ENCODE measurements at places on chromosomes 4 and X. TPM values are rescaled to one million over a fixed set of nuclear protein-coding genes. Genes with fewer than 3 reads are reported as not detected.
A peak's percentile ranks its signal among the peaks of the same experiment; 100 is the strongest.

GRCh38 chrX:15820106-15821073 is 30.1 kb downstream of the ZRSR2 start:
- H3K36me3 ChIP-seq, result peaks cover 6% of the 10 kb centered on the region
- no peak overlapping the region for H3K4me3 ChIP-seq
- peaks cover 19% of the 10 kb centered on the region for H3K4me1 ChIP-seq
- H3K27ac ChIP-seq, result peak overlapping the region; percentile 66

GRCh38 chr4:57195622-57196021 is 85.4 kb upstream of the IGFBP7 start:
- H3K4me3 ChIP-seq, result no peak overlapping the region
- DNase-seq, result no peak
- no peaks in the 10 kb centered on the region for H3K36me3 ChIP-seq

DNA sequence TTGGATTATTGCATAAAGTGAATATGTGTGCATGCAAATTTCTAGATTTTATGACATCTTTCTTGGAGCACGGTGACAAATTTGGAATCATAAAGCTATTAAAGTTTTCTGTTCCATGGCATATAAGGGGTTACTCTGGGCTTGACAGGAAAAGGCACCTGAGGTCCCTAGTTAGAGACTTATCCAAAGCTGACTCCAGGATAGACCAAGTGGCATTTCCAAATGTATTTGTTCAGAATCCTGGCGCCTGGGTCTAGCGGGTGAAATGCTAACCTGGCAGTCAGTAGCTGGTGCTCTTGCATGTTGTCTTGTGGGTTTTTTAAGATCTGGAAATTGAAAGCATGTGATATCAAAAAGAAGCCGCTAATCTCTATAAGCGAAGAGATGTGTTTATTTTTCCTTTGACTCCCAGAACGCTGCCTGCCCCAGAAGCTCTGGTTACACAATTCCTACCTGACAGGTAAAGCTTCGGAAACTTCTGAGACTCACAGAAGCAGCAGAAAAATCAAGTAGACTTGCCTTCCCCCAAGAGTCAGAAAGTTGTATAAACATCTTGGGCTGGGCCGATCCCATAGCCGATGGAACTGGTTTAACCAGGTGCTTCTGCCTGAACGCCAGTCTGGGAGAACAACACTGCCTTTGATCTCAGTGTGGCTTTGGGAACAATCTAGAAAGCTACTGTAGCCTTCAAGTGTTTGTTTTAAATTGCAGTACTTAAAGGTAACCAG is 12.9 kb upstream of the ZCCHC4 start:
- no peaks in the 10 kb centered on the region for H3K36me3 ChIP-seq
- DNase-seq, result no peak
- no peak overlapping the region for H3K27ac ChIP-seq
- H3K4me1 ChIP-seq, result no peaks in the 10 kb centered on the region
- no peaks in the 10 kb centered on the region for H3K27me3 ChIP-seq

DNA sequence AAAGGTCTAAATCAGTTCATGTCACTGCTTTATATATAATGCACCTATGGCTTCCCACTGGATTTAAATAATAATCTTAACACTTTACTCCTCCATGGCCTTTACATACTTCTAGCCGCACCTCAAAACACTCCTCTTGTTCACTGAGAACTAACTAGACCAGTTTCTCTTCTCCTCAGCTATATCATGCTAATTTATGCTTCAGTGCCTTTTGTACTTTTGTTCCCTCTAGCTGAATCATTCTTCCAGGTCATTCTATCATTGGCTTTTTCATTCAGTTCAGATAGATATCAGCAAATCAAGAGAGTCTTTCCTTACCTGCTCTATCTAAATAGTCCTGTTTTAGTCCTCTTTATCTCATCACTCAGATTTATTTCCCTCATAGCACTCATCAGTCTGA is 64.2 kb downstream of the TET2 start:
- H3K27ac ChIP-seq, result no peak overlapping the region
- no peaks in the 10 kb centered on the region for H3K27me3 ChIP-seq
- H3K36me3 ChIP-seq, result no peaks in the 10 kb centered on the region
- no peak overlapping the region for H3K4me3 ChIP-seq

DNA sequence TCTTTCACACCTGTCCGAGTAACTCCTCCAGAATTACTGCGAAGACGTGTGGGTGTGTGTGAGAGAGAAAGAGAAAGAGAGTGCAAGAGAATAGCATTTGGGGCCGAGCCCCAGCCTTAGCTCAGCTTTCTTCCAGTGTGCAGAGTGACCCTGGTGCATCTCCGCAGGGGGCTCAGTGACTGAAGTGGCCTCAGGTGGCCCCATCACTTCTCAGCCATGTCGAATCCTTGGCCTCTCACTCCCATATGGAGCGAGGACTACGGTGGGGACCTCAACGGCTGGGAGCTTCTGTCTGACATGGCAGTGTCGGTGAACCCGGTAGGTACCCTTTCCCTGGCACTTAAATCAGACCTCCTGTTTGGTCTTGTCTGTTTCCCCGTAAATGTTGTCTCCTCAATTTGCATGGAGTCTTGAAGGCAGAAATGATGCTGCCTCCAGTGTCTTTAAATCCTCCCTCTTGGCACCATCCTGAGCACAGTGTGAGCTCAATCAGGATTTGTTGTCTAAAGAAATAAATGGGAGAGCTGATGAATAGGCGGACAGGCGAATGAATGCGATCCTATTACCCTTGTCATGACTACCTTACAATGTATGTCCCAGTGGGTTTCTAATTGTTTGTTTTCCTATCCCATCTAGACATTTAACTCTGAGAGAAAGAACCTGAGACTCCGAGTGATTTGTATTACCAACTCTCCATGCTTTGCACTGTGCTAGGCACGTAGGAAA is 305.9 kb downstream of the AFF2 start:
- no peaks in the 10 kb centered on the region for H3K4me1 ChIP-seq
- no peaks in the 10 kb centered on the region for H3K36me3 ChIP-seq
- no peak for DNase-seq
- no peaks in the 10 kb centered on the region for H3K27me3 ChIP-seq
- no peak overlapping the region for H3K4me3 ChIP-seq
- no peak overlapping the region for H3K27ac ChIP-seq

The ZCCHC4 gene
- total RNA-seq, result 11.4 TPM

DNA sequence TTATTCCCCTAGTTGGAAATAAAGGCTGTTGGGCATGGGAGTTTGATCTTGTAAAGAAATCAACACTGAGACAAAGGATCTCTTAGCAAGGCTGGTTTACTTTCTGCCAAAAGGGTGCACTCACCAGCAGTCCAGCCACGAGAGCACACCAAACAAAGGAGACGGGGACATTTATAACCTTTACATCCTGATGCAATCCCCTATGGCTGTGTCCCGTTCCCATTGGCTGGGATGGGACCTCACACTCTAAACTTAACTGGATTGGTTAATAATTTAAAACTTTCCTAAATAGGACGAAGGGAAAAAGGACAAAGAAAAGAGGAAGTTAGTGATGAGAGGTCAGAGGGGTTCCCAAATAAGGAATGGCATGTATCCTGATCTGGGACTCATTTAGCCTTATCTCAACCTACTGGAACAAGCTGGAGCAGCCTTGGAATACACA is 17.9 kb downstream of the METAP1 start:
- peak; percentile 40 for DNase-seq
- peaks cover 9% of the 10 kb centered on the region for H3K4me1 ChIP-seq
- no peaks in the 10 kb centered on the region for H3K36me3 ChIP-seq
- H3K27me3 ChIP-seq, result no peaks in the 10 kb centered on the region
- peak overlapping the region; percentile 99 for H3K27ac ChIP-seq

DNA sequence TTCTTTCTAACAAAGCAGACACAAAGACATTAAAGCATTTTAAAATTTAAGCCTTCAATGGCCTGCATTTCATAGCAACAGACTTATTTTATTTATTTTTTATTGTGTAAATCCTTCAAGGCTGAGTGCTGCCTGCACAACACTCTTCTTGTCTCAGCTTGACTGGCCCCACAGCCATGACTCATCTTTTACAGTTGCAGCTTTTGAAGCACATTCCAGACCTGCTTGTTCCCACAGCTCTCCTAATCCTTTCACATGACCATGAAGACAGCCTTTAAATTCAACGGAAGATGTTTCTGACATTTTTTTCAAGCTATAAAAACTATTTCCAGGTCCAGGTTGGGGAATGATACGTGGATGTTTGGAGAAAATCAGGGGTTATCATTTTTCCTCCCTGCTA is 276.9 kb upstream of the TACR3 start:
- H3K27ac ChIP-seq, result peak overlapping the region; percentile 28
- no peaks in the 10 kb centered on the region for H3K27me3 ChIP-seq
- peak; percentile 56 for DNase-seq
- peaks cover 6% of the 10 kb centered on the region for H3K4me1 ChIP-seq

GRCh38 chr4:188989371-188989770 is 850.1 kb downstream of the TRIML1 start:
- no peak overlapping the region for H3K4me3 ChIP-seq
- no peak overlapping the region for H3K27ac ChIP-seq
- DNase-seq, result no peak
- H3K36me3 ChIP-seq, result no peaks in the 10 kb centered on the region
- H3K27me3 ChIP-seq, result no peaks in the 10 kb centered on the region
- H3K4me1 ChIP-seq, result no peaks in the 10 kb centered on the region

DNA sequence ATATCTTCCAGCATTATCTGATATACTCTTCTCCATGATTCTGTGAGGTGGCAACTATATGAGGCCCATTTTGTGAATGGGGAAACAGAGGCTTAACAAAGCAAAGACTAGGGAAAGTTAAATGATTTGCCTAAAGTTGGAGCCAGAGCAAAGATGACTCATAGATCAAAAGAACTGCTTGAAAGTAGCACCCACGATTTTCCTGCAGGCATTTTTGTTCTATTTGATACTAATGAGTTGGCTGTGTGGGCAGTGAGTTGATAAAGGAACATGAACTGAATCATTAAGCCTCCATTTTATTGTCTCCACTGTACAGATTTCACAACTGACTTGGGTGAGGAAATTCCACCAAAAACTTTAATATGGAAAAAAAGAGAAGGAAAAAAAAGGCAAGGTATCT is 138.9 kb upstream of the IGFBP7 start:
- H3K4me3 ChIP-seq, result no peak overlapping the region
- no peaks in the 10 kb centered on the region for H3K27me3 ChIP-seq
- H3K27ac ChIP-seq, result no peak overlapping the region
- peak; percentile 58 for DNase-seq

DNA sequence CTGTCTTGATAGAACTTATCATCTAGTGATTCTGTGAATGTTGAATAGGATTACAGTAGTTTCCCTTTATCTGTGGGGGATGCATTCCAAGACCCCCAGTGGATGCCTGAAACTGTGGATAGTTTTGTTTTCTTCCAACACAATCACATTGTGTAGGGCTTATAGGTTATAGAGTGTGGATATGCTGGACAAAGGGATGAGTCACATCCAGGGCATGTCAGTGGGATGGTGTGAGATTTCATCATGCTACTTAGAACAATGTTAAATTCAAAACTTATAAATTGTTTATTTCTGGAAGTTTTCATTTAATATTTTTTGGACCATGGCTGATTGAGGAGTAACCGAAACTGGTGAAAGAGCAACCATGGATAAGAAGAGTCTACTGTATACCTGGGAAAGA is 432.3 kb upstream of the ATOH1 start:
- H3K27ac ChIP-seq, result no peak overlapping the region
- H3K27me3 ChIP-seq, result no peaks in the 10 kb centered on the region
- DNase-seq, result no peak
- H3K4me1 ChIP-seq, result no peaks in the 10 kb centered on the region
- H3K36me3 ChIP-seq, result no peaks in the 10 kb centered on the region

The AVPR2 gene
- not detected for total RNA-seq

- H3K27ac ChIP-seq, result no peak within 1 kb of the TSS
- no peak within 1 kb of the TSS for H3K4me3 ChIP-seq
- DNase-seq, result peak; percentile 67
- no peaks in the 10 kb centered on the region for H3K4me1 ChIP-seq
- H3K27me3 ChIP-seq, result no peaks in the 10 kb centered on the region
- no peaks in the 10 kb centered on the region for H3K36me3 ChIP-seq
Observed at GRCh38 chr4:38782452-38783108, at the start of gene TLR10. Gene TLR10, minus strand, starts transcription at chr4:38782990. Its CDS starts 7,400 bp downstream, at chr4:38775590.

GRCh38 chr4:77930154-77930639 is 67.6 kb downstream of the MRPL1 start:
- no peak overlapping the region for H3K4me3 ChIP-seq
- H3K4me1 ChIP-seq, result peaks cover 13% of the 10 kb centered on the region

The FAAH2 gene
- 4.4 TPM for total RNA-seq

DNA sequence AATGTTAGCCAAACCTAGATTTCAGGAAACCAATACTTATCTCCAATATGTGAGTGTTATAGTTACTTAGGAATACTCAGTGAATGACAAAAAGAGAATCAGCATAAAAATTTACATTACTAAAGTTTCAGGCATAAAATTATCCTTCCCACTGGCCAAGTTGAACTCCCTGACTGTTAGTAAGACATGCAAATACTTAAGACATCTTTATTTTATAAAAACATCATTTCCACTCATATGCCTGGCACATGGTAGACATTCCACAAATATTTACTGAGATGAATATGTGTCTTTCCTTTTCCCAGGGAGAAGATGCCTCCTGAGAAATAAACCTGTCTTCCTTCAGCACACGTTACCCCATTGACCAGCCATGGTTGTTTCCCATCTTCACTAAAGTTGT is 7.3 kb downstream of the VEGFD start:
- no peak overlapping the region for H3K4me3 ChIP-seq
- H3K27me3 ChIP-seq, result no peaks in the 10 kb centered on the region
- H3K4me1 ChIP-seq, result no peaks in the 10 kb centered on the region
- no peak for DNase-seq
- H3K27ac ChIP-seq, result no peak overlapping the region
- no peaks in the 10 kb centered on the region for H3K36me3 ChIP-seq

- no peaks in the 10 kb centered on the region for H3K36me3 ChIP-seq
- H3K27me3 ChIP-seq, result no peaks in the 10 kb centered on the region
- H3K27ac ChIP-seq, result peak overlapping the region; percentile 79
Observed at GRCh38 chr4:123417813-123418212, 21.2 kb downstream of the SPRY1 start.

DNA sequence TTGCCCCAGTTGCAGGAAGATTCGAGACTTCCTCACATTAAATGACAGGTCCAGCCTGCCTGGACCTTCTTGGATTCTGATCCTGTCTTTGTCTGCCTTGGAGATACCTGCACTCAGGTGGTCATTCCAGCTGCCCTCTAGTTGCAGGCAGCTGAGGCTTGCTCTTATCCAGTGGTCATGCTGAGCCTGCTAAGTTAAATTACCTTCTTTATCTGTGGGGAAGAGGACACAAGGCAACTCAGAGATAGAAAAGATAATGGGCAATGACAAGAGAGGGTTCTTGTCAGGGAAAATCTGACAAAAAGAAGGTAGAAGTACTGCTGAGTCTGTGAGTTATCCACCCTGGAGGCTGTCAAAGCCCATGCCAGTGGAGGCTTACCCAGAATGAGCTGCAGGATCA is 401.4 kb downstream of the MID1IP1 start:
- no peak for DNase-seq
- H3K27me3 ChIP-seq, result no peaks in the 10 kb centered on the region
- H3K27ac ChIP-seq, result no peak overlapping the region
- no peaks in the 10 kb centered on the region for H3K36me3 ChIP-seq
- no peaks in the 10 kb centered on the region for H3K4me1 ChIP-seq

GRCh38 chr4:71602289-71602900 is 181.5 kb downstream of the GC start:
- no peaks in the 10 kb centered on the region for H3K27me3 ChIP-seq
- no peak overlapping the region for H3K27ac ChIP-seq
- peaks cover 3% of the 10 kb centered on the region for H3K4me1 ChIP-seq
- H3K36me3 ChIP-seq, result no peaks in the 10 kb centered on the region
- H3K4me3 ChIP-seq, result no peak overlapping the region
- DNase-seq, result no peak

The BTK gene
- not detected for total RNA-seq

All from cardiac muscle cell (in vitro differentiated cells and primary cell).